ENCODE measurements at places on chromosomes 5 and 9.

DNA sequence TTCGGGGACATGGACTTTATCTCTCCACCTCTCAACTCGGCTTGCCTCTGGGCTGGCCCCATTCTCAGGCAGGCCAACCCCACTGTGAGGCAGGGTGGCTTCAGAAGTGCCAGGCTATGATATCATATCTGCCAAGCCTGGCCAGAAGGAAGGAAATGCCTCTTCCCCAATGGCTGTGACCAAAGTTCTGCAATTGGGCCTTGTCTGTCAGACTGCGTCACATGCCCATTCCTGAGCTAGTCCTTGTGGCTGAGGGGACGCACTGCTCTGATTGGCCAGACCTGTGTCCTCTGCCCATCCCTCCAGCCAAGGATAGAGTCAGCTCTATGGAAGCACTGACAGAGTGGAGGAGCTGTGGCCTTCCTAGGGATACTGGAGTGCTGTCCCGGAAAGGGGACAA lies 11.9 kb downstream of the SMIM23 start:
- DNase-seq, result no peak

DNA sequence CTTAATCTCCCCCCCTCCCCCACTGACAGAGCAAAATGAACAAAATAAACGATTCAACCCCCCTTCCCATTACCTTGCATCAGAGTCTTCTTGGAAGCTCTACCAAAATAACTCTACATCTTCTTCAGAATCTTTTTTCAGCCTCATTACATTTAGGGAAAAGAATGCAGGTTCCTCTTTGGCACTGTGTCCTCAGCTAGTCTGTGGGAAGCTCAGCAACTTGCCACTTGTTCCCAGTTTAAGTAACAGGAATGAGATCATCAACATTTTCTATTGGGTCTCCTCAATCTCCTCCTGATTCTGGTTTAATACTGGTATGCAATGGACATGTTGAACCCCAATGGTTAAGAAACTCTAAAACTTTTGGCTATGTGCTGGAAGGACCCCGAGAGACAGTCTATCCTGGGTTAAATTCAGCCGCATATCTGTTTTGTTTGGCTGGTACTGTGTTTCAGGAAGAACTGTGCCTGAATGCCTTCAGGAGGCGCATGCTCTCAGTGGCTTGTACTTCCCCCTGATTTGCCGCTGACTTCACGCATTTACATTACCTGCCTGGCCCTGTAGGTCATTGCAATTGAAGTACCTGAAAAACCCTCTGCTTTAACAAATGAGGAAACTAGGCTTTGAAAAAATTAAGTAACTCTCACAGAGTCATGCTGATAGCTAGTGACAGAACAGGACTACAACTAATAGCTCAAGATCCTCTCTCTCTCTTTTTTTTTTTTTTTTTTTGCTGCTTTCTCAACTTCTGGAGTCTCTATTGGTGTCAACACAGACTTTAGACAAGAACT lies 78.1 kb upstream of the HMHB1 start:
- no peak for DNase-seq

- no peak for DNase-seq
These were observed 37.0 kb downstream of the PRUNE2 start for GRCh38 chr9:76868897-76869296.

DNA sequence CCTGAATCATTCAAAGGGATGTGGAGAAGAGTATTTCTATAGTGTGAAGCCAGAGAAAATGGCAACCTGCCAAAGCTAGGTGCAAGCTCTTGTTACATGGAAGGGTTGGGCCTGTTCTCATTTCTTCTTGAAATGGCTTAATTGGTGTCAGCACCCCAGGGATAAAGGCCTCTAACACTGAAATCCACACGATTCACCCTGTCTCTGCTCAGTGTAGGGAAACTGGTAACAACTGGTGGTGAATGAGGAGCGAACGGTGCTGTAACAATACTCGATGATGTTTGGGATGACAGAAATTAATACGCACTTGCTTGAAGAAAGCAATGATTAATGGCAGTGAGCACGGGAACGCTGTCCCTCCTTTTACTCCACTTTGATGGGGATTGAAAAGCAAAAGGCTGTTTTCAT lies 16.2 kb downstream of the PBX3 start:
- DNase-seq, result no peak

DNA sequence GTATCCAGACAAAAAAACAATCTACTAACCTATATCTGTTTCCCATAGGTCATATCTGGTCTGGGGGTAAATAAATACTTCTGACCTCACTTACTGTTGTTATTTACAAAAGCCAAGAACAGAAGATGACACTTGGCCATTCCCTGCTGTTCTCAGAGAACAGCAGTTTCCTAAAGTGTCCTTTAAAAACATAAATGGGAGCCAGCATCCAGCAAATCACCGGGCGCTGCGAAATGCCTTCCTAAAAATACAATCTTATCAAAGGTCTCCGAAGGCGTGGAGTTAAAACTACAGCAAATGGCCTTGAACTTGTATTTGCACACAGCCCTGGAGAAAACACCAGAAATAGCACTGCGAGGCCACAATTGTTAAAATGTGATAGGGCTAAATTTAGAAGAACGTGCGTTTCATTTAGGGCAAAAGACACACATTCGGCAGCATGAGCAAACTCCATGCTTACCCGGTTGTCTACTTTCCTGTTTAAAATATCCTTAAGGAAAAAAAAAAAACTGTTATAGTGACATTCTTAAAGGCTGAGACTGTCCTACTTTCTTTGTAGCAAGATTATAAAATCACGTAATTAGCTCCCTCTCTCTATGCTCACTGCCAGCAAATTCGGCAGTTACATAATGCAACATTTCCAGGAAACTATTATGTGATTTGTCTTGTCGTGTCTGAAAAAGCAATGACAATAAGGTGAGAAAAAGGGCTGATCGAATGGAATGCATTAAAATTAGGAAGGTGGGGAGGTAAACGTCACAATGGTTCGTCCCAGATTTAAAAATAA lies 1.5 kb downstream of the NFIL3 start:
- peak; percentile 58 for DNase-seq

DNA sequence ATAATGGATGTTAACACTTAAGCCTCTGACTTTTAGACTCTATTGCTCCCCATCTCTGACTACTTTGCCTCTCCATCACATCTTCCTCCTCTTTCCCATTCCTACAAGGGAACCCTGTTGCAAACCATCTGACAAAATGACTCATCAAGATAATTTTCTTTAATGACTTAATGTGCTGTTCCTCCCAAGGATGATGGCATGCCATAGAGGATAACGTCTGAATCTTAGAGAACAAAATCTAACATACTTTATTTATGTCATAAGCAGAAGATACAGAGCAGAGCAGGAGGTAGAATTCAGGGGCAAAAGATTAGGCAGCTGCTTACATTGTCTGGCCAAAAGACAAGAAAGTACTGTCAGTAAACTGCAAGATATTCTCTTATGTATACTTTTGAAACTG lies 76.8 kb downstream of the FGF10 start:
- no peak for DNase-seq

DNA sequence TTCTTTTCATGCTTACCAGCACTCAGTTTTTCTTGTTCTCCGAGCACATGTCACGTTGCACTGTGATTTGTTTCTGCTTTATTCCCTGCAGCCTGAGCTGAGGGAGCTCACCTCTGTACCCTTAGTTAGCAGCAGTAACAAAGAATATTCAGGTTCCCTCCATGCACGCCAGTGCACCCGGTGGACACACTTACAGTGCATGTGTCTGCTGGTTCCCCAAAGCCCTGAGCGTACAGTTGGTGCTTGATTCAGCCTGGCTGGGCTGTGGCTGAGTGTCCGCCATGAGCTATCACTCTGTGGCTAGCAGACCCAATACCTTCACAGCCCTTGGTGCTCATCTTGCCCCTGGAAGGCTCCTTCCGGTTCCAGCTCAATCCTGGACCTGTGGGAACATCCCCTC lies 93.5 kb downstream of the MVB12B start:
- DNase-seq, result no peak

GRCh38 chr9:121371495-121372061 lies 1.5 kb upstream of the STOM start:
- DNase-seq, result no peak

DNA sequence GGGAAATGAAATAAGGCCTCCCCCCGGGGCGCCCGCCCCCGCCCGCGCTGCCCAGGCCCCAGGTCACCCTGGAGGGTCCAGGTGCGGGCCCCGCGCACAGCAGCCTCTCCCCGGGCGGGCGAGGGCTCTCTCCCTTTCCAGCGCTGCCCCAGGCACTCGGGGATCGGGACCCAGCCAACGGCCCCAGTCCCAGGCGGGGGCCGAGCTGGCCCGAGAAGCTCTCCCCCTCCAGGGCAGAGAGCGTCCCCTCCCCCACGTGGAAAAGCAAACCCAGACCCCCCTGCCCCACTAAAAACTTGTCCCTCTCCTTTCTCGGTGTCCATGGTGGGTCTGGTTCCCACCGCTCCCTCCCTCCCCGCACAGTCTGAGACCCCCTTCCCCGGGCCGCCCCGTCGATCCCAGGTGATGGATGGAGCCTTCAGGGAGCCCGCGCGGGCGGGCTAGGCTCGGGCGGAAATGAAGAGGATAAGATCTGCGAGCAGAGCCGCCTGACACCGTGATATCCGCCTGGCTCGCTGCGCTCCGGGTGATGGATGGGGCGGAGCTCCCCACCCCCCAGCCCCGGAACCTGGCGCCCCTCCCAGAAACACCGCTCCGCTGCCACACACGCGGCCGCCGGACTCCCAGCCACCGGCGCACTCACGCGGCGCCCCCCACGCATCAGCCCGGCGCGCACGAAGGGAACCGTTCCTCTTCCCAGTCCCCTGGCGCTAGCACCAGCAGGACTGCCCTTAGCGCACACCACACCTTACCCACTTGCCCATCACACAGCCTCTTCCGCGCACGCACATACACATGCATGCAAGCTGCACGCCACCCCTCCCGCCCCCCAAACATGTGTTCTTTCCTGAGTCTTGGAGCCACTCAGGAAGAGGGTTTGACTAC lies 81.7 kb upstream of the ZBTB43 start:
- no peak for DNase-seq

- DNase-seq, result no peak
These were observed 149.4 kb upstream of the TARS1 start for GRCh38 chr5:33291216-33292000.

DNA sequence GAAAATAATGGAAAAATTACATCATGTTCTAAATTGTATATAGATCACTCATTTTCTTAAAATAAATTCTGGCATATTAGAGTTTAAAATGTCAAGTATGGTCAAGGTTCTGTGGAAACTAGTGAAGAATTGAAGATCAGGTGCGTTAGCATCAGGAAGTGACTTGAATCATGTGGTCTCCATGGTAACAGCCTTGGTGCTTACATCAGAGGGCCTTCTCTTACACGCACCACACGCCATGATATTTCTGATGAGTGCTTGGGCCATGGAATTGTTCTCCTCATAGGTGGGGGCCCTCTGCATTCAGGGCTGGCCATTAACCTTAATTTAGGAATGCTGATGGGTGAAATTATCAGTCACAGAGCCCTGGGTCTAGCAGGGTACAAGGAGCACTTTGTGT lies 288.1 kb upstream of the EFNA5 start:
- DNase-seq, result no peak

DNA sequence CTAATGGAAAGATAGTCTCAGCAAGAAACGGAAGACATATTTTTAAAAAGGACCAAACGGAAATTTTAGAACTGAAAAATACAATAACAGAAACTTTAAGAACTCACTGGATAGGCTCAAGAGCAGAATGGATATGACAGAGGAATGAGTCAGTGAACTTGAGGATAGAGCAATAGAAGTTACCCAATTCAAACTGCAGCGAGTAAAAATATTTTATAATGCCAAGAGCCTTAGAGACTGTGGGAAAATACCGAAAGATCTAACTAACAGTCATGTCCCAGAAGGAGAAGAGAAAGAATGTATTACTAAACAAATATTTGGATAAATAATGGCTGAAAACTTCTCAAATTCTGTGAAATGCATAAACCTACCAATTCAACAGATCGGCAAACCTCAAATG lies 40.8 kb downstream of the ADAMTS2 start:
- no peak for DNase-seq

- no peak for DNase-seq
These were observed 84.6 kb downstream of the SLC44A1 start for GRCh38 chr9:105328872-105329718.

- DNase-seq, result no peak
These were observed 114.3 kb downstream of the SLC1A3 start for GRCh38 chr5:36720688-36721087.

DNA sequence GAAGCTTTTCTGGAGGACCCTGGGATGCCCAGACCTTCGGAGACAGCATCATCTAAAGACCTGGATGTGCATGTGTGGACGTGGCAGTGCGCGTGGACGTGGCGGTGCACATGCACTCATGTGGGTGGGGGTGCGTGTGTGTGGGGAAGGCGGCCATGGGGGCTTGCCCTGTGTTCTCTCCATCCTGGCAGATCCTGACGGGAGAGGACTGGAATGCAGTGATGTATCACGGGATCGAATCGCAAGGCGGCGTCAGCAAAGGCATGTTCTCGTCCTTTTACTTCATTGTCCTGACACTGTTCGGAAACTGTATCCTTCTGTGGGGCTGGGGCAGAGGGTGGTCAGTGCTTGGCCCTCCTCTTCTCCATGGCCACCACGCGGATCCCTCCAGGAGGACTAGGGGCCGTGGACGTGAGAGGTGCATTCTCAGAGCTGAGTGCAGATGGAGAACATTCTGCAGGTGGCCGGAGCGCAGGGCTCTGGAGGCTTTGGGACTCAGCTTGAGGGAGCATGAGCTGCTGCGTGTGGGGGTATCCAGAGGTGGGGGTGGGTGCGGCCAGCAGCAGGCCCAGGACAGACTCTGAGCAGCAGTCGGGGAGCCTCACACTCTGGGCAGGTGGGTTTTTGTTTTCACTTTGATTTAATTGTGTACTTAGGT lies 129.1 kb downstream of the CACNA1B start:
- no peak for DNase-seq
